ENCODE measurements at places on chromosomes 5 and 9.

DNA sequence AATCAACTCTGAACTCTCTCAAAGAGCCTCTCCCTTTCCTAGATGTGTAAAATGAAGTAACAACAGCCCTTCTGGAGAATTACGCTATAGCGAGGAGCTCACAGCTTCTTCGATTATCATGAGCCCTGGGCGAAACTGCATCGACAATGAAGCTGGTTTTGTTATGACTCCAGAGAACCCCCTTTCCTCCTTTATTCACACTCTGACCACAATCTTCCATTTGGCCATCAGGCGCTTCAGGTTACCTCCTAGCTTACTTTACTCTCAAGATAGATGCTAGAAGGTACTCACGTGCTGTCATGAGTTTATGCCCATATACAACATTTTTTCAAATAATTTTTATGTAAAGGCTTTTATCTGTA, 362.7 kb upstream of the RFX3 start:
- no peak for DNase-seq

DNA sequence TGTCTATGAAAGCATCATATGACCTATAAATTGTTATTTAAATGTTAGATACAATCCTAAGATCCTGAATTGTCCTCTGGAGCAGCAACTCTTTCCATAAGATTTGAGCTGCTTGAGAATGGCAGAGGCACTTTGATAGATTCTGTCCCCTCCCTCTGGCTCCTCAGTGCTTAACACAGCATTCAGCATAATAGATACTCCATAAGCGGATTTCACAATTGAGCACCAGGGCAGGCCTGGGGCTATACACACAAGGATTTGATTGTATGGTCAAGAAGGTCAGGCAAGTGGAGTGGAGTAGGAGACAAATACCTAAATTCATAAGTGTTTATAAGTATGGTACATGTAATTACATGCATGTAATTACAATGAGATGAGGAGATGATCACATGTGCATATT, 96.3 kb downstream of the FOXD1 start:
- no peak for DNase-seq

DNA sequence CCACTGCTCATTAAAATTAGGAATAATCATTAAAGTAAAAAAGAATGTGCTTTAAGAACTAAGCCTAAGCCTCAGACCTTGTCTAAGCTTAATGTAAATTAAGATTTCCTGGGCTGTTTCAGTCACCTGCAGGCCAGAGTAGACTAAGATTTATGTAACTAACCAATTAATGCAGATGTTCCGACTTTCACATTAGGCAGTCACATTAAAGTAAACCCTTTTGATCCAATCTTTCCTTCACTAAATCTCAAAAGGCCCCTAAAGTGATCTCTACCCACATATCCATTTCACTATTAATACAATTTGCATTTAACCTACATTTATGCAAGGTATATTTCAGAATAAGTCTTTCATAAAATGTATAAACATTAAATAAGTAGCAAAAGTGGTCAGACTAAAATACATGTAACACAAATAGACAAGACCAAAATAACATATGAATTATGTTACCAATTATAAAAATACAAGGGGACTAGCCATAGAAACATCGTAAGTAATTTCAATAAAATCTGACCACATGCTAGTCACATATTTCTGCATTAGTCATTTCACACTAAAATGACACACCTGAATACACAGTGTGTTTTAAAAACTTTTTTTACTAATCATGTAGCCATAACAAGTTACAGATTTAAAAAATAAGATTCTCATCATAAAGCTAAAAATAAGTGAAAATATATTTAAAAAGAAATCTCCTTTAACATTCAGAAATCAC, 7.7 kb downstream of the NR3C1 start:
- no peak for DNase-seq

- no peak for DNase-seq
These were observed 865.0 kb upstream of the ACO1 start for GRCh38 chr9:31519424-31519823.

DNA sequence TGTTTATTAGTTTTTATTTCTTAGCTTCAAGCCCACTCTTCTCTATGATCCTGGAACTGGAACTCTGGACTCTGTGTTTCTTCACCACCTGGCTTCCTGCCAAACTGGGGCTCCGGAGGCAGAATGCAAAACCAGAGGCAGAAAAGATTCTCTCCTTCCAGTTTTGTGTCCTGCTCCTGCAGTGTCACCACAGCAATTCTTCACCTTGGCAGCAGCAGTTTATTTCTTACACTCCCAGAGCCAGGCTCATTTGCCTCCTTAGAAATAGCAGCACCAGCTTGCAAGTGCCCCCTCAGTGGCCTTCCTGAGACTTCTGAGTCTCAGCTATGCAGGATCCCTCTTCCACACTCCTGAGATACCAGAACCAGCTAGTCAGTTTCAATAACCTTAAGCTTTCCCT, 26.7 kb upstream of the CAMK4 start:
- DNase-seq: no peak

DNA sequence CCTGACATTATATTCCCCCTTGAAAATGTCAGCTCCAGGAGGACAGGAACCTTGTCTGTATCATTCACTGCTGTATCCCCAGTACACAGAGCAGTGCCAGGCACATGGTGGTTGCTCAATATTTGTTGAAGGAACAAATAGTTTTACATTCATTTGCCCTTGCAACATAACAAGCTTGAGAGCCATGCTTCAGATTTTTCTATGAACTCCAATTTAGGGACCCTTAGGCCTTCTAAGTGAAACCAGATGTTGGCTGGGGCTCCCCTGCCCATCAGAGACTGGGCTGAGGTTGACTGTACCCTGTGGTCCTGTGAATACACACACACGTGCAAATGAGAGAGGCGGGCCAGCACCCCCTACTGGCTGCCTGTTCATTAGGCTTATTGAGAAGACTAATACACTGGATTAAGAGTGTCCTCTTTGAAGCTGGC, 214.9 kb upstream of the WWC1 start:
- DNase-seq: no peak

DNA sequence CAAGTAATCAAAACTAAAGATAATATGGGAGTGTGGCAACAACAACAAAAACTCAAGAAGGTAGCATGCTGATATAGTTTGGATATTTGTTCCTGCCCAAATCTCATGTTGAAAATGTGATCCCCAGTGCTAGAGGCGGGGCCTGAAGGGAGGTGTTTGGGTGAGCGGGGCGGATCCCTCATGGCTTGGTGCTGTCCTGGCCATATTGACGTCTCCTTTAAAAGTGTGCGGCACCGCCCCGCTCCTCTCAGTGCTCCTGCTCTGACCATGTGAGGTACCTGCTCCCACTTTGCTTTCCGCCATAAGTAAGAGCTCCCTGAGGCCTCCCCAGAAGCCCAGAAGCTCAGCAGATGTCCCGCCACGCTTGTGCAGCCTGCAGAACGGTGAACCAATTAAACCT, 25.6 kb downstream of the MED27 start:
- no peak for DNase-seq

- no peak for DNase-seq
These were observed 237.4 kb upstream of the PTGER4 start for GRCh38 chr5:40442346-40442745.

DNA sequence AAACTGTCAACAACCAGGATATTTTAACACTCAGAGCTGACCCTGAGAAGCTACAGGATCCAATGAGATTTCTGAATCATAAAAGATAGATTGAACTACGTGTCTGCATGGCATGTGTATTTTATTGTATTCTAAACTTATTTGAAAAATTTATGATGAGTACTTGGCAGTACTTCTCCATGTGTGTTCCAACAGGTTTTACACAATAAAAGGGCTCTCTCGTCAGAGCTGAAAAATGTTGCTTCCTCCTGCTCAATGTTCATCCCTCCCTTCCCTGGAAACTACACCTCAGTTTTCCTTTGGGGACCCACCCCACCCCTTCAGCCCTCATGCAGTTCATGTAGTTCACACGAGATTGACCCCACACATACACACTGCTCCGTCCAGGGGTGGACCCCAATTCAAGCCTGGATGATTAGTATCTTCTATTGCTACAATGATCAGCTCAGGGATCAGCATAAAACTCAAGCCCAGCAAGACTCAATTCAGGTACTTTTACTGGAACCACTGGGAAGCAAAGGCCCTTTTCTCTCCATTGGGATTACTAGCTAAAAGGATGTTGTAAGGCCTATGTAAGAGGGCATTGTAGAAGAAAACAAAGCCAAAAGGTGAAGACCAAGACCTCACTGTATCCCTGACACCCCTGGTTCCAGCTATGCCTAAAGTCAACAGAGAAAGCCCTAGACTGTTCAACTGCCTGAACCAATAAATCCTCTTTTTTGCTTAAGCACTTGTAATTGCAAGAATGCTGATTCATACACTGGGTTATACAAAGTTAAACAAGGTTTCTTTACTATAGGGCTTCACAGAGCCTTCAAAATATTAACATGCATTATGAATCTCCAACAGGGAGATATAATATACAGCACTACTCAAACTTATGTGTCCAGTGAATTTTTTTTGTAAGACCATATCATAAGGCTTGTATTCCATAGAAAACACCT, 112.6 kb downstream of the SAXO1 start:
- no peak for DNase-seq

- DNase-seq: no peak
These were observed 1850.9 kb upstream of the NUDT12 start for GRCh38 chr5:105413406-105413990.
